ENCODE measurements at places on chromosomes 3 and 15.

DNA sequence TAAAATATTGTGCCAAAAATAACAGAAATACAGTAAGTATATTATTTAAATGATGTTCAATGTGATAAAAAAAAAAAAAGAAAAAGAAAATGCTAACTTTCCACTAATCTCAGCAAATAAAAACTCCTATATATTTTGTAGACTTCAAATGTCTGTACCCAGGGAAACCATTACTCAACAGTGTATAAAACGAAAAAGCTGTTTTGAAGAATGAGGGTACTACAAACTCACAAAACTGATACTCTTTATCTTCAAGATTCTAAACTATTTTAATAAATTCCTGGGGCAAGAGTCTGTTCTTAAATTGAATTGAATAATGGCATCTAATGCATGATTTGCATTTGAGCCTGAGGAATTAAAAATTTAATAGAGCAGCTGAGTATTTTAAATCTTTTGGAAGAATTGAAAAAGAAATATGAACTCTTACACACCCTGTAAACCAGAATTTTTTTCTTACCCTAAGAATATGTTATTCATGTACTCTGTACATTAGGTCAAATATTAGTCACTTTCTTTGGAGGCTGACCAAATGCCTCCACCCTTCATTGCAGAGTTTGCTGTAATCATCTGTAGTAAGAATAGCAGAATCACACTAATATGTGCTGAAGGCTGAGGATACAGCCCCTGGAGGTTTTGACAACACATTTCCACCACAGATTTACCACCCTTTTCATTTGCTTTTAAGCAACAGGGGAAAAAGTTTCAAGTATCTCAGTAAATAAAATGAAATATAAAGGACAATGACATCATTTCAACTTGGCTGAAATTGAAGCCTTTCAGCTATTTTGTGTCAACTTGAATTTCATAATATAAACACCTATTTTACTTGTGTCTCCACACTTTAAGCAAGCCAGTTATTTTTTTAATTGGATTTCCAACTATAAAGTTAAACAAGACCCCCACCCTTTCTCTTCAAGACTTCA lies 79.7 kb downstream of the FBN1 start:
- no peak for DNase-seq

- no peak for DNase-seq
Measured at GRCh38 chr3:73828348-73828747, 203.6 kb upstream of the PDZRN3 start.

DNA sequence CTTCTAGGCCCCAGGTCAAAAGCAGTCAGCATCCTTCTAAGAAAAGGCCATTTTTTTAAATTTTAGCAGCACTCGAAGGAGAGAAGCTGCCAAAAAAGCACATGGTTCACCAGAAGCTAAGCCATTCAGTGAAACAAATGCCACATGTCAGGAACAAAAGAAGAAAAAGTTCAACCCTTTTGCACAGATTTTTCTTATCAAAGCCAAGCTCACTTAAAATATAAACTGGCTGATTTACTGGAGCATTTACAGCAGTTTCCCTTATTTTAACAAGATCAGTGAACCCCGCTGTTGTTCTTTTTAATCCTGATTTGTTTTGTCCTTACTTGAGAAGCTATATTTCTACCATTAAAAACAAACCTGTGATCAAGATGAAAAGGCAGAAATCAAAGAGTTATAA lies 46.5 kb upstream of the SYNPR start:
- no peak for DNase-seq

GRCh38 chr15:67884514-67885174 lies 44.8 kb upstream of the RNU6-1 start:
- no peak for DNase-seq
